Pancreas (tissue), 10 donors: ENCODE measurements at places on chromosomes 1 and 21. TPM values are rescaled to one million over a fixed set of nuclear protein-coding genes. Genes with fewer than 3 reads are reported as not detected.

GRCh38 chr1:50735443-50735842, 224.6 kb downstream of the FAF1 start:
- DNase-seq = no peak

GRCh38 chr21:37642493-37642892, 273.8 kb downstream of the KCNJ6 start:
- DNase-seq = no peak

- DNase-seq = no peak
Measured at GRCh38 chr1:146035048-146035423, 13.5 kb upstream of the HJV start.

DNA sequence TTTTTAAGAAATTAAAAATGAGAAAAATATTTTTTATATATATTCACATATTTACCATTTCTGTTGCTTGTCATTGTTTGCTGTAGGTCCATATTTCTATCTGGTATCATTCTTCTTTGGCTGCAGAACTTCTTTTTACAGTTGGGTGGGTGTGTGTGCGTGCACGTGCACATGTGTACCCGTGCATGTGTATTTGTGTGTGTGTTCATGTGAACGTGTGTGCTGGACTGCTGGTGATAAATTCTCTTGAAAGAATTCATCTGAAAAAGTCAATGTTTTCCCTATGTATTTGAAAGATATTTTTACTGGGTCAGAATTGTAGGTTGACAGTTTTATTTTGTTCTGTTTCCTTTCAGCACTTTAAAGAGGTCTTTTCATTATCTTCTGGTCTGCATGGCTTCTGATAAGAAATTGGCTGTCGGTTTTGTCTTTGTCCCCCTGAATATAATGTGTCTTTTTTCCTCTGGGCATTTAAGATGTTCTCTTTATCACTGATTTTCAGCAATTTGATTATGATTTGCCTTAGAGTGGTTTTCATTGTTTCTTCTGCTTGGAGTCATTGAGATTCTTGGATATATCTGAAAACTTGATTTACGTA, 34.5 kb upstream of the DPH5 start:
- DNase-seq = no peak

DNA sequence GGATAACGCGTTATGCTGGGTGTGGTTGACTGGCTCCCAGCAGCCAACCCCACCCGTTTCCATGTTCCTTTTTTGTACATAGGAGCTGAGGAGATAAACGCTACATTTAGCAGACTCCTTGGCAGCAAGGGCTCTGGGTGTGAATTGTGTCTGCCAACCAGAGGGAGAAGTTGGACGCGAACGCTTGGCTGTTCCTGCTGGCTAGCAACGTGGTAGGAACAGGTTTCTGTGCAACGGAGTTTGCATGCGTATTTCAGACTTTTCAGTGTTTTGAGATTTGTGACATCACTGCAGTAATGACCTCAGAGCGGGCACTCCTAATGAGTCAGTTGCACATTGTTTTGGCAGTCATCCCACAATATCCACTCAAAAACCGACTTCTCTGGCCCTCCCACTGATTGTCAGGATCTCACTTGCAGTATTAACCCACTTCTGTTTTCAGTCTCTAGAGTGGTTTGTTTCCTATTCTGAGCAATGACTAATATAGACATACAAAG, 98.7 kb upstream of the RGS1 start:
- DNase-seq = no peak

PEX19 gene
- 20.4 TPM for total RNA-seq

DNA sequence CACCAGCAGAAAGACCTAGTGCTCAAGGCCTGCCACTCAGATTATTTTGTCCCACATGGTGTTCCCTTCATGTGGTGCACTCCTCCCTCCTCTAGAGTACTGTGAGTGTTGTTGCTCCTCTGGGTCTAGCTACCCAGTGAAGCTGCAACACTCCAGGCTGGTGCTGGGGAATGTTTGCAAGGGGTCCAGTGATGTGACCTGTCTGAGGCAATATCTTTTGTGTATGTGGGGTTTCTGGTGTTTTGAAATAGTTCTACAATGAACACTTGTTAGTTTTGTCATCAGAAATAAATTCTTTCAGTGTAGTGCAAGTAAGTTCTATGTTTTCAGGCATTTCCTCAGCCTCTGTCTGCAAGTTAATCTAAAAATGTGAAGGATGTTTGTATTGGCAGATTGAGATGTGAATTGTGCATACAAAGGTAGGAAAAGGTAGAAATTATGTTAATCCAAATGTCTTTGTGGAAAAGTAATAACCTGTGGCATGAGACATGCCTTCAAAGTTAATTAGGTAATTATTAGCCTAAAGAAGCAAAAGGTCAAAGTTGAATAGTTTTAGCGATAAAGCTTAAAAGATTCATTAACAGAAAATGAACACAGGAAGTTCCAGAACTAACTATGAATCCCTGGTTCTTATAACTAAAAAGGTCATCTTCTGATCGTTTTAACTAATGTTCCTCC, 616.8 kb downstream of the LTN1 start:
- no peak for DNase-seq

KRTAP10-5 gene
- total RNA-seq = not detected

DNA sequence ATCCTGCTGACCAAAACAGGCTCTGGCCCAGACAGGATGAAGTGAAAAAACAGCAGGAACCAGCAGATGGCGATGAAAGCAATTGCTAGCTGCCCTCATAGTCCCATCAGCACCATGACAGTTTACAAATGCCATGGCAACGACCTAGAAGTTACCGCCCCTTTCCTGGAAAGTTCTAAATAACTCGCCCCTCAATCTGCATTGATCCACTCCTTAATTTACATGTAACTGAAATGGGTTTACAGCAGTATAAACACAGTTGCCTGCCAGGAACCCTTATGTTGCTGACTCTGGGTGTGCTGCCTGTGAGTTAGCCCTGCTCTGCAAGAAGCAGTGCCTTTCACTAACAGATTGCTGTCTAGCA, 65.5 kb upstream of the CR1L start:
- no peak for DNase-seq

GJA9 gene
- not detected for total RNA-seq

DNA sequence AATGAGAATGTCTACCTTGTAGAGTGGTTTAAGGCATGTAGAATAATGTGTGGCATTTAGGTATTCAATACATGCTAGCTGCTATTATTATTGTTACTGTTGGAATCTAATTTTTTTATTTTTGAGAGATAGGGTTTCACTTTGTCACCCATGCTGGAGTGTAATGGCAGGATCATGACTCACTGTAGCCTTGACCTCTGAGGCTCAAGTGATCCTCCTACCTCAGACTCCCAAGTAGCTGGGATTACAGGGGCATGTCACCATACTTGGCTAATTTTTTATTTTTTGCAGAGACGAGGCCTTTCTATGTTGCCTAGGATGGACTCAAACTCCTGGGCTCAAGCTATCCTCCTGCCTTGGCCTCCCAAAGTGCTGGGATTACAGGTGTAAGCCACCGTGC, 61.9 kb downstream of the EPB41 start:
- no peak for DNase-seq
